Stimulated activated CD8-positive, alpha-beta memory T cell treated with anti-CD3 and anti-CD28 coated beads, Interleukin-4, amount 100 ng/mL, for 4 hours (primary cell): ENCODE measurements at places on chromosomes 3 and 15.

GRCh38 chr15:88748651-88749050 lies 54.6 kb upstream of the ACAN start:
- no peak for DNase-seq

DNA sequence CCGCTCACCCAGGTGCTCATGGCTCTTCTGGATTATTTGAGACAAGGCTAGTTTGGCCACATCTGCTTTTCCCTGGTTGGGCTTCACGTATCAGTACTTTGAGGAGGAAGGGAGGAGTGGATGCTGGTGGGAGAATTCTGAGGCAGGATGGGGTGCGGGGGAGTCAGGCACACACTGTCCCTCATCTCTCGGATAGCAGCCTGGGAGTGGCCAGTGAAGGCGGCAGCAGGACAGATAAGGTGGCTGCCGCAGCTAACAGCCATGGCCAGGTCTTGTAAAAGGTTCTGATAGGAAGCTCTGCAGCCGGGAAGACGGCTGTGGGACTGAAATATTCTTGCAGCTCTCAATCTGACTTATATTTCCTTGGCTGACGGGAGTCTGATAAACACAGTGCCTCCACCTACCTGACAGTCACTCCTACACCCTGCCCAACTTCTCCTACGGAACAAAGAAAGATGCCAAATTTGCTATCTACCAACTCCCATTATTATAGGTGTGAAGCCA lies 87.3 kb downstream of the MESD start:
- DNase-seq = no peak

DNA sequence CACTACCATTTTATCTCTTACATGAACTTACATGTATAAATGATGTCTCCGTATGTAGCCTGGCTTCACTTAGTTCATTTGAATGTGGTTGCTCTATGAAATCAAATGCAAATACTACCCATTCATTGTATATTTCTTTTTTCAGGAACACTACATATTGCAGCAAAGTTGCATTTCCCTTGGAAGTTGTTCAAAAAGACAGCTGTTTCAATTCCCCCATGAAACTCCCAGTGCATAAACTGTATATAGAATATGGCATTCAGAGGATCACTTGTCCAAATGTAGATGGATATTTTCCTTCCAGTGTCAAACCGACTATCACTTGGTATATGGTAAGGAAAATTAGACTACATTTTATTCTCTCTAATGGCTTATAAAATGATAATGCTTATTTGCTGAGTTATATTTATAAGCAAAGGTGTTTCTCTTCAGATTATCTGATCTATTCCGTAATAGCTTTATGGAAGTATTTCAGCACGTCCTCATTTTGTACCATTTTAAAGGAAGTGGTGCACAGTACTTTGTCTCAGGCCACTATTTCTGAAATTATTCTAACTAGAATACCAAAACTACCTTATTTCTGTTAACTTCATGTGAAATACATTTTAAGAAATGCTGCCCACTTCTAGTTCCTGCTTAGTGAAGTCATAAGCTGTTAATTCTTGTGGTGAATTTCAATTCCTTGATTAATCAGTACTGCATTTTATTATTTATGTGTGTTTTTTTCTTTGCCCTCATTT lies 95.1 kb downstream of the IL1RAP start:
- no peak for DNase-seq

GRCh38 chr3:115068799-115069198 lies 78.3 kb downstream of the ZBTB20 start:
- DNase-seq = no peak

- no peak for DNase-seq
These were observed 819.9 kb upstream of the GBE1 start for GRCh38 chr3:82581350-82581749.

- no peak for DNase-seq
These were observed 778 bp downstream of the ARL6 start for GRCh38 chr3:97765336-97765735.

DNA sequence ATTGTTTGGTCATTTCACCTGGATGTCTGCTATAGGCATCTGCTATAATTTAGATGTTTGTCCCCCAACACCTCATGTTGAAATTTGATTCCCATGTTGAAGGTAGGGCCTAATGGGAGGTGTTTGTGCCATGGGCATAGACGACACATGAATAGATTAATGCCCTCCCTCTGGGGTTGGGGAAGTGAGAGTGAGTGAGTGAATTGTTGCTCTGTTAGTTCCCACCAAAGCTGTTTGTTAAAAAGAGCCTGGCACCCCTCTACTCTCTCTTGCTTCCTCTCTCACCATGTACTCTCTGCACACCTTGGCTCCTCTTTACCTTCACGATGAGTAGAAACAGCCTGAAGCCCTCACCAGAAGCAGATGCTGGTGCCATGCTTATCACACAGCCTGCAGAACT lies 23.9 kb upstream of the SORD start:
- DNase-seq = no peak

GRCh38 chr3:170247875-170248274 lies 25.7 kb downstream of the PRKCI start:
- DNase-seq = no peak
